Stimulated activated CD8-positive, alpha-beta memory T cell treated with anti-CD3 and anti-CD28 coated beads, Interleukin-15, amount 100 ng/mL, for 4 hours (primary cell): ENCODE measurements at places on chromosomes 1 and 21.

DNA sequence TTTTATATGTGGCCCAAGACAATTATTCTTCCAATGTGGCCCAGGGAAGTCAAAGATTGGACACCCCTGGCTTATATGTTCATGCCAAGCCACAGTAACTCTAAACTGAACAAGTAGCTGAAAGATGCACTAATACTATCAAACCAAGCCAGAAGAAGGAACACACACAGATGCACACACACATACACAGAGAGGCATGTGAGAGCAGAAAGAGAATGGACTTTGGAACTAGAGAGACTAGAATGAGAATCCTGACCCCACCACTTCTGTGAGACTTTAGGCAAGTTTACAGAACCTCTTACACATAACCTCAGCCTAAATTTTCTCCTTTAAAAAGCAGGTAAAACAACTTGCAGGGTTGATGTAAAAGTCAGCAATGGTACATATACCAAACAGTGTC lies 11.2 kb upstream of the TMEM81 start:
- DNase-seq, result no peak

- no peak for DNase-seq
Observed at GRCh38 chr21:39518847-39519210, 67.1 kb downstream of the SH3BGR start.

DNA sequence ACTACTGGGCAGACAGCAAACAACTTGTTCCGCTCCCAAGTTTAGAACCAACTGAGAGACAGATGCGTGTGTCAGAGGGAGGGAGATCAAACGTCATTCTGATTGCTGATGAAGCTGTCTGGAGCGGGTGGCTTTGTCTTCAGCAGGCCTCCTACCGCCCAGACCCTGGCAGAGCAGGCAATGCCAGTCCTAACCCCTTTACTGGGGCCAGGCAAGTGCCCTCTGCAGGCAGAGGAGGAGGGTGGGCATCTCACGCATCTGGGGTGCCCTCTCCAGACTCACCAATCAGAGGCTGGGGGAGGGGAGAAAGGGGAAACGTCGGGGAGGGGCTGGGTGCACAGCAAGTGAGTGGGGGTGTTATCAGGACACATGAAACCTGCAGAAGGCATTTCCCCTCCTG lies 126.6 kb downstream of the ACTL8 start:
- no peak for DNase-seq

GRCh38 chr1:152191260-152191659 lies 32.2 kb upstream of the RPTN start:
- DNase-seq, result no peak

- no peak for DNase-seq
Observed at GRCh38 chr1:51690285-51690961, 73.5 kb downstream of the OSBPL9 start.
